ENCODE measurements at places on chromosomes 12 and 14.

DNA sequence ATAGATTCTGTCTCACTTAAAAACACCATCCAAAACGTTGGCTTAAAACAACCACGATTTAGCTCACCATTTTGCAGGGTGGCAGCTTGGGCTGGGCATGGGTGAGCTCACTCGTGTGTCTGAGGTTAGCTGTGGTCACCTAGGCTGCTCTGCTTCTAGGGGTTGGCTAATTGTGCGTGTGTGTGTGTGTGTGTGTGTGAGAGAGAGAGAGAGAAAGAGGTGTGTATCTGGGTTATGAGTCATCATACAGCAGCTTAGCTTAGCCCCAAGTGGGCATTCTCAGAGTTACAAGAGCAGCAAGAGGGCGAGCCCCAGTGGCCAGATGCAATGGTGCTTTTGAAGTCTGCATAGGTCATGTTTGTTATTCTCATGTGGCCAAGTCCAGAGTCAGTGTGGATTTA, 6.0 kb downstream of the FBXW8 start:
- peak; percentile 93 for DNase-seq

DNA sequence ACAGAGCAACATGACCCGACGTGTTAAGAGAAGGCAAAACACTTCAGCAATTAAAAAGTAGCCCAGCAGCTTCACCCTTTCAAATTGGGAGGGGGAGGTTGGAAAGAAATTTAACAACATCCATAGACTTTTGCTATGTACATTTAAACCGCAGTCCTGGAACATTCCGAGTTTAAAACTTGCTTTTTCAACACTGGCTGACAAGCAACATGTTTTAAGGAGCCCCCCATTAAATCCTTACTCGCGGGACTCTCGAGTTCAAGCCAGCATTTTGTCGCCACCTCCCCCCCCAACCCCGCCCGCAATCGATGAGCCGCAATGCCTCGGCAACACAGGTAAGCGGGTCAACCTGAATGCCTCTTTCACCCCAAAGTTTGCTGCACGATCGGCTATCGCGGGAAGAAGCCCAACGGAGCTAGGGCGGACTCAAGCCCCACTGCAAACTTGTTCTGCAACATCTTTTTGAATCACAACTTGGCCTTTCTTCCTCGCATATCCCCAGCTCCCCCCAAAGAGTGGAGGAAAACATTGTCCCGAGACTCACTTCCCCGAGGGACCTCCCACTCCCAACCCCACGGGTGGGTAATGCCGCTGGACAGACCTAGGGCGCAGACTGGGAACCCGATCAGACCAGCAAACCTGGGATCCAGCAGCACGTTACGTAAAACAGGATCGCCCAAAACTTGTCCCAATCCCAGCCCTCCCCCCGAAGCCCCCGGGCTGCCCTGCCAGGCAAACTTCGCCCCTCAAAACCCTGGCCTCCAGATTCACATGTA, 777 bp downstream of the ZFP36L1 start:
- no peak for DNase-seq

GRCh38 chr12:130870442-130871285, 1.2 kb upstream of the RAN start:
- peak; percentile 94 for DNase-seq

- peak; percentile 30 for DNase-seq
Measured at GRCh38 chr14:58455593-58456265, 28.2 kb downstream of the KIAA0586 start.

- DNase-seq = peak; percentile 6
Measured at GRCh38 chr12:54159140-54159539, 29.6 kb downstream of the SMUG1 start.

DNA sequence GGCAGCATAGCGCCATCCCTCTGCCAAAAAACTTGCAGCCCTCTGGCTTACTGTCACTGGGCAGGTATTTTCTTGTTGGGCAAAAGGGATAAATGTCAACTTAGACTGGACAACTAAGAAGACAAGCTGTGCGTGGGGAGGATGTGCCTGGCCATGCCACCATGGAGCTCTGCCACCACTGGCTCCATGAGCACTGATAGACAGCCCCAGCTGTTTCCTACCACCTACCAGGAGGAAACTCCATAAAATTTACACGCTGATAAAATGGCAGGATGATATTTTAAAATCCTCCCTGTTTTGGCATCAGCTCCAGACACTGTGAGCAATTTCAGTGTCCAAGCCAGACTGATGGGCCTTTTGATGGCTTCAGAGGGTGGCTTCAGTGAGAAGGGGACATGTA, 7.1 kb upstream of the GALNT16 start:
- DNase-seq = no peak

DNA sequence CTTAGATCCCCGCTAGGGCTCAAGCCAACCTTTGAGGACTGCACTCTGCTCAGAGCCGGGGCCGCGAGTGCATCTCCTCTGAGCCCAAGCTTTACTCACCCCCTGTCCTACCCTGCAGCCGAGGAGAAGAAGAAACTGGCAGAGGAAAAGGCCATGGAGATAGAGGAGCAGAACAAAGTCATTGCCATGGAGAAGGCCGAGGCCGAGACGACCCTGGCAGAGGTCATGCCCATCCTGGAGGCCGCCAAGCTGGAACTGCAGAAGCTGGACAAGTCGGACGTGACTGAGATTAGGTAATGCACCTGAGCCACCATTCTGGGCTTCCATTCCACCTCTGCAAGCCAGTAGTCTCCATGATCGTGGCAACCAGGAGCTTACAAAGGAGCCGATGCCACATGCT, 69.8 kb downstream of the CCDC92 start:
- no peak for DNase-seq

GRCh38 chr12:95634622-95635621, 83.6 kb upstream of the USP44 start:
- DNase-seq = no peak

GRCh38 chr14:26199590-26200370, 398.1 kb downstream of the NOVA1 start:
- peak; percentile 89 for DNase-seq

- DNase-seq = peak; percentile 52
Measured at GRCh38 chr12:27015730-27016076, 1.5 kb upstream of the TM7SF3 start.

DNA sequence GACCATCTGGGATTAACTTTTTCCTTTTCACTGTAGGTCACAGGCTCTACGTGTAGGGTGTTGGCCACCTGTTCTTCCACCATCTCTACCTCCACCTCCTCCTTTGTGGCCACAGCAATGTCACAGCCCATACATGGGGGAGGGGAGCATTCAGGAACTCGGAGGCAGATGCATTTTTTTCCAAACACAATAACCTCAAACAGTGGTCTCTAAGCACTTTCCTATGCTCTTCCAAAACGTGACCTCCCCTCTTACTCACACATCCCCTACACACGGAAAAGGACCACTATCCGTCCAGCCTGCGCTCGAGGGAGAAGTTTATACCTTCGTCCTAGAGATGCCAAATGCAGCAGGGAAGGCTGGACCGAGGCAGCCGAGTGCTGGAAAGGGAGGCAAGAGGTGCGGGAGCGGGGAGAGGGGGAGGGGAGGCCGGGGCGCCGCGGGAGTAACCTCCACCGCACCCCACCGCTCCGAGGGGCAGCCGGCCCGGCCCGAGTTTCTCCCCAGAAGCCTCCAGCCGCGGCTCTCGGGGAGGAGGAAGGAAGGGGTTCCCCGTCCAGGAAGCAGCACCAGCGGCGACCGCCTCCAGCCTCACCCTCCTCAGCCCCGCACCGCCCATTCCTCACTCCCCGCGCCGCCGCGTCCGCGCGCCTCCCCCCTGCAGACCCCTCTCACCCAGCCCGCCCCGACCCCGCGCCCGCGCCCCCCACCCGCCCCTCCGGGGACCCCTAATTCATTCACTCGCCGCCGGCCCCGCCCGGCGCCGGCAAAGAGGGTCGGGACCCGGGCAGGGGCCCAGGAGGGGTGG, 594 bp downstream of the KRAS start:
- DNase-seq = no peak

- DNase-seq = peak; percentile 14
Measured at GRCh38 chr12:117854339-117855012, 114.3 kb downstream of the KSR2 start.

GRCh38 chr12:117441751-117442150, 80.3 kb upstream of the NOS1 start:
- no peak for DNase-seq

GRCh38 chr12:124687174-124687902, 119.9 kb upstream of the NCOR2 start:
- DNase-seq = no peak

GRCh38 chr14:51648296-51648695, 3.4 kb upstream of the FRMD6 start:
- no peak for DNase-seq

GRCh38 chr12:21843795-21844194, 69.3 kb upstream of the KCNJ8 start:
- DNase-seq = no peak

GRCh38 chr14:37056473-37056872, 115.9 kb downstream of the SLC25A21 start:
- DNase-seq = no peak

DNA sequence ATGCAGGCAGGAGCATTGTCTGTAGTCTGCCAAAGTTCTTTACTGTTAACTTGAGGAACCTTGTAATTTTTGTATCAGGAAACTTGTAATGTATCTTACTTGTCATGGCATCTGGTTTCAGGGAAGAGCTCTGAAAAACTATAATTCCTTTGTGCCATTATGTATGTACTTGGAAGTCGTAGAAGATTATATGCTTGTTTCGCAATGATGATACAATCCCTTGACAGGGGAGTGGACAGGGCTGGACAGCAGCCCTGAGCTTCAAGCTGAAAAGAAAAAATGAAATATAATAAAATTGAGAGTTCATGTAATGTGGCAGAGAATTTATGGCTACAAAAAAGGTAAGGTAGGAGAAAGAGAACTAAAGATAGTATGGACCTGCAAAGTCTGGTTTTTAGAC, 7.4 kb upstream of the DLGAP5 start:
- DNase-seq = no peak

GRCh38 chr14:27881063-27881462, 885.5 kb upstream of the FOXG1 start:
- DNase-seq = no peak

- DNase-seq = no peak
Measured at GRCh38 chr12:26997003-26997402, 17.2 kb downstream of the TM7SF3 start.

DNA sequence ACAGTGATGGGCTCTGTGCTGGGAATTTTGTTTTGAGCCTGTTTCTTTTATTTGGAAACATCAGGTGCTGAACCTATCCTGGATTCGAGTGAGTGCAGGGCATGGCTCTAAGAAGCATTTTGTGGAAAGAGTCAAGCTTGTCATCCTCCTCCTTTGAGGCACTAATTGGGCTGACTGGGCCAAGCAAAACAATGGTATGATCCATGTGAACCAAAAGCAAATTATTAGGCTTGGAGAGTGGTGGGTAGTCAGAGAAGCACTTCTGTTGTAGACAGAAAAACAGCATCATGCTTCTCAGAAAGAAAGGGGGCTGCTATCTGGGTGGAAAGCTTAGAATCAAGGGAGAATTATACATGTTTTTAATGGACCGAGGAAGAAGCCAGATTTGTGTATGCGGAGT, 481.6 kb downstream of the DIO2 start:
- no peak for DNase-seq

DNA sequence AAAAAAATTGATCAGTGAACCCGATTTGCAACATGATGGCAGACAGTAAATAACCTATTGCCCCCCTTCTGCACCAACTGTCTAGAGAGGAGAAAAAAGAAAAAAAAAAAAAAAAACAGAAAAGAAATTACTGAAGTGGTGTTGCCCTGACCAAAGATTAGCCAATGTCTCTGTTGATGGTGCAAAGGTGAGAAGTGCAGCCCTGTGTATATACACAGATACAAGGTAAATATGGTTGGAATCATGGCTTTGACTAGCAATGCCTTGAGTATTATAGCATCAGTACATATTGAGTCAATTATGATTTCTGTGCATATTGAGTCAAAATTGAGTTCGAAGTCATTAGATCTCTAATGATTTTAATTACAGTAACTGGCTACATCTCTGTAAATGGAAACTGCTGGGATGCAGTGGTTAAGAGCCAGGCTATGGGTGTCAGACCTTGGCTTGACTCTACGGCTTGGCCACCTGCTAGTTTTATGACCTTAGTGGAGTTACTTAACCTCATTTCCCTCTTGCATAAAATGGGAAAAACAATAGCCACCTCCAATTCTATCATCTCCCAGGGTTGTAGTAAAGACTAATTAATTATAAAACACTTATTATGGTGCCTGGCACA, 51.0 kb downstream of the EGLN3 start:
- DNase-seq = no peak

- DNase-seq = peak; percentile 83
Measured at GRCh38 chr14:99649219-99649618, 4.3 kb downstream of the HHIPL1 start.

DNA sequence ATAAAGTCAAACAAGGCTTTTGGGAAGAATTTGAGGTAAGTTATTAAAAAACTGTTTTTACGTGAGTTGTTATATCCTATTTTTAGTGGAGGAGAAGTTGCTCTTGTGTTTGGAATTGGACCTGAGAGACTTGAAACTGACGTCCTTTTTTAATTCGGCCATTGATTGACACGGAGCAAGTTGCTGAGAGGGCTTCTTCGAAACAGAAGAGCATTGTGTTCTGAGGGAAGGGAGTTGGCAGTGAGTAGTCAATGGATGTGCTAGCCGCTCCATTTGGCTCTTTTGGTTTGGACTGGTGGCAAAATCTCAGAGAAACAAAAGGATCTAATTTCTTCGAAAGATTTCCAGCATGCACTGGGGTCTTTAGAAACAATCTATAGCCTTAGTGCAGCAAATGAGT, 37.3 kb downstream of the PTPN11 start:
- DNase-seq = no peak

Measured in MV-4-11 (cell line).